ENCODE measurements at places on chromosomes 5 and 9.

DNA sequence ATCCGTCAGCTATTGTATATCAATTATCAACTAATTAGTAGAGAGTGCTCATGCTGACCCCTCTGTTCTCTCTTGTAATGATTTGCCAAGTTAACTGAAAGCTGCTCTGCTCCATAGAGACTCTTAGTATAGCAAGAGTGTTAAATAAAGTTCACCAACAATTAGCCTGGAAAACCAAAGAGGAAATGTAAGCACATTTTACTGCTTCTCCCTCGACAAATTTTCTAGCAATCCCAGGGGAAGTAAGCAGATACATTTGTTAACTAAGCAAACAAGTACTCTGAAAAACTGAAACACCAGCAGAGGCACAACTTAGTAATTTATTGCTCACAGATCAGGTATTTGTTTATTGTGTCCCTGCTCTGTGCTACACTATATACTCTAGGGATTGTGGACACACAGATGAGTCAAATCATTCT is 162.2 kb downstream of the GLIS3 start:
- no peak for DNase-seq

DNA sequence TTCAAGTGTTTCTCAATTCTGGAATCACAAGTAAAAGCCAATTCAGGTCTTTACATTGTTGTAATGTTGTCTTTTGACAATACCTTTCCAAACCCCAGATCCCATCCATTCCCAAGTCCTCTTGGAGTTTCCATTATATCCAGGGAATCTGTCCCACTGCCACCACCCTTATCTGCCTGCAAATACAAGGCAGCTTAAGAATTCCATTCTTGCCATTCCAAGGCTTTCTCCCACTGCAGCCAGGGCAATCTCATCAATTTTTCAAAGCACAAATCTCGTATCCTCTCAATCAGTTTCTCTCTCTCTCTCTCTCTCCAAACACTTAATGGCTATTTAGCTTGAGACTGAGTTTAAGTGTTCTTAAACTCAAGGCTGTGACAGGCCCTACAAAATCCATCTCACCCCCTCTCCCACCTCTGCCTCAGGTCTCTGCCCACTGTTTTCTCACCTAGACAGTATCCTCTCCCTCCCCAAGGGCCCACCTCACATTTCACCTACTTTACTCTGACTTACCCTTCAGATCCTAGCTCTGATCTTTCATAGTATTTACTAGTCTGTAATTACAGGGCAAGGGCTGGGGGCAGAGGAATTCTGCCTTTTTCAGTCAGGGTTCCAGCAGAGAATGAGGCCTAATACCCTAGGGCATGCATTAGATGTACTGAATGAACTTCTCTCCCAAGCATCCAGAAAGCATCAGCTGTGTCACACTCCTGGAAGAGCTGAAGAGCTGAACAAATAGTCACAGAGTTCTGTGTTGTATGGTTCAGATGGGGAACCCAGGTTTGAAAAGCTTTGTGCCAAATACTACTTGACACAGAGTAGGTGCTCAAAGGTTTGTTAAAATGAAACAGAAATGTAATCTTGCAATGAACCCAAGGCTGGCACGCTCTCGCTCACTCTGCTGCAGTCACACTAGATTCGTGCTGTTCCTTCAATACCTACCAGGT is 46.0 kb downstream of the RAPGEF1 start:
- no peak for DNase-seq

GRCh38 chr5:149221326-149221725 is 50.3 kb upstream of the AFAP1L1 start:
- DNase-seq: no peak

- DNase-seq: no peak
Measured at GRCh38 chr5:177982956-177983355, 13.1 kb downstream of the PROP1 start.

DNA sequence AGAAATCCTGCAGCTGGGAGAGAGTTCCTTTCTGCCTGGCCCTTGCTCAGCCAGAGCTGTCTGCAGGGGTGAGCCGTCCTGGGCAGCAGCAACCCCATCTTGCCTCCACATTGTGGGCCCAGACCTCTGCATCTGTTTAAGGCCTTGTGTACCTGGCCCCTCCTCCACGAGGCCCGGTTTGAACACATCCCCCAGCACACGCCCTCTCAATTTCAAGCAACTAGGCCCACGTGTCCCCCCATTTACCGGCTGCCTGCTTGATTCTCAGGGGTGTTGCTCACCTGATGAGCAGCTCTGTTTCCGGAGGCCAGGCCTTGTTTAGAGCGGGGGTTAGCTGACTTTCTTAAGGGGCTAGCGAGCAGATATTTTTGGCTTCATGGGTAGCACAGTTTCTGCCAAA is 181.8 kb downstream of the HSPA4 start:
- no peak for DNase-seq

GRCh38 chr9:34654323-34655051 is 2.5 kb downstream of the IL11RA start:
- peak; percentile 76 for DNase-seq

DNA sequence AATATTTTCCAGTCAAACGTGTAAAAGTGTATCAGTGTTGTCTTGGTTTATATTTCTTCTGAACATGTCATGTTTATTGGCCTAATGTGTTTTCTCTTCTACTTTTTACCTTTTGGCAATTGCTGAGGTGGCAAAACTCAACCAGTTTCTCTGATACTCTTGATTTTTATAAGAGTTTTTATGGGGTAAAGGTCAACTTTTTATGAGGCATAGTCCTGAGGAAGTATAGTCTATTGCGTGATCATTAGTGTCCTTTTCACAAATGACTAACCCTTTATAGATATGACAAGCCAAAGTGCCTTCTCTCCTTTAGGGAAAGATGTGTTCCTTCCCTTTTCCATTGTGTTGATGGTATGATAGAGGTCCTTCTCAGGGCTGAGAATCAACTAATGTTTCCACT is 32.9 kb downstream of the OCLN start:
- DNase-seq: no peak

- DNase-seq: no peak
Measured at GRCh38 chr9:68983522-68984424, 30.1 kb downstream of the PRKACG start.

DNA sequence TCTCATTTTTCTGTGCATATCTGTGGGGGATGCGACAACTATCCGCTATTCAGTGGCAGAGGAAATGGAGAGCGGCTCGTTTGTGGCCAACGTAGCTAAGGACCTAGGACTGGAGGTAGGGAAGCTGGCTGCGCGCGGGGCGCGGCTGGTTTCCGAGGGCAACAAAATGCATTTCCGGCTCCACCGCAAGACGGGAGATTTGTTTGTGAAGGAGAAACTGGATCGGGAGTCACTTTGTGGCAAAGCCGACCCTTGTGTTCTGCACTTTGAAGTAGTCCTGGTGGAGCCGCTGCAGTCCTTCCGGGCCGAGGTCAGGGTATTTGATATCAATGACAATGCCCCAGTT is 320 bp downstream of the PCDHB1 start:
- DNase-seq: no peak

- no peak for DNase-seq
Measured at GRCh38 chr5:167051402-167051768, 1240.1 kb upstream of the WWC1 start.

DNA sequence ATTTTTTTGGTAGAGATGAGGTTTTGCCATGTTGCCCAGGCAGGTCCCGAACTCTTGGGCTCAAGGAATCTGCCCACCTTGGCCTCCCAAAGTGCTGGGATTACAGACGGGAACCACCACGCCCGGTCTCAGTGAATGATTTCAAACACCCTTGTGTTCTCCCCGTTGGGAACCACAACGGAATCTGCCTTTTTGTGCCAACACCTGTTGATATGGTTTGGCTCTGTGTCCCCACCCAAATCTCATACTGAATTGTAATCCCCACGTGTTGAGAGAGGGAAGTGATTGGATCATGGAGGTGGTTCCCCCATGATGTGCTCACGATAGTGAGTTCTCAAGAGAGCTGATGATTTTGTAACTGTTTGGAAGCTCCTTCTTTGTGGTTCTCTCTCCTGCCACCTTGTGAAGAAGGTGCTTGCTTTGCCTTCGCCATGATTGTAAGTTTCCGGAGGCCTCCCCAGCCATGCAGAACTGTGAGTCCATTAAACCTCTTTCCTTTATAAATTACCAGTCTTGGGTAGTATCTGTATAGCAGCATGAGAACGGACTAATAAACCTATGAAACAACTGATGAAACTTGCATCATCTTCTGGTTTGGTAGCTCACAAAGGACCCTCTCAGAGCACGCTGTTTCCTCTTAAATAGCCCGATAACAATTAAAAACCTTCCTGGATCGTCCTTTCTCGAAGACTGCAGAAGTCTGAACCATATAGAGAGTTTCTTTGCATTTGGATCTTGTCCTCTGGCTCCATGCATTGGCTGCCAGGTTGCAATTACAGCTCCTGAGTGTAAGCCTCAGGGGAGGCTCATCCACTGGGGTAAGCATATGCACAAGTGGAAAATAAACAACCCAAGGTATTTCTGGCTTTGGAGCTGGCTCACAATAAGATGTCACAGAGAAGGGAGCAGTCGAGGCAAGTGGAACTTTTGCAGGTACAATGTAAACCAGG is 91.5 kb downstream of the SPRY4 start:
- no peak for DNase-seq

DNA sequence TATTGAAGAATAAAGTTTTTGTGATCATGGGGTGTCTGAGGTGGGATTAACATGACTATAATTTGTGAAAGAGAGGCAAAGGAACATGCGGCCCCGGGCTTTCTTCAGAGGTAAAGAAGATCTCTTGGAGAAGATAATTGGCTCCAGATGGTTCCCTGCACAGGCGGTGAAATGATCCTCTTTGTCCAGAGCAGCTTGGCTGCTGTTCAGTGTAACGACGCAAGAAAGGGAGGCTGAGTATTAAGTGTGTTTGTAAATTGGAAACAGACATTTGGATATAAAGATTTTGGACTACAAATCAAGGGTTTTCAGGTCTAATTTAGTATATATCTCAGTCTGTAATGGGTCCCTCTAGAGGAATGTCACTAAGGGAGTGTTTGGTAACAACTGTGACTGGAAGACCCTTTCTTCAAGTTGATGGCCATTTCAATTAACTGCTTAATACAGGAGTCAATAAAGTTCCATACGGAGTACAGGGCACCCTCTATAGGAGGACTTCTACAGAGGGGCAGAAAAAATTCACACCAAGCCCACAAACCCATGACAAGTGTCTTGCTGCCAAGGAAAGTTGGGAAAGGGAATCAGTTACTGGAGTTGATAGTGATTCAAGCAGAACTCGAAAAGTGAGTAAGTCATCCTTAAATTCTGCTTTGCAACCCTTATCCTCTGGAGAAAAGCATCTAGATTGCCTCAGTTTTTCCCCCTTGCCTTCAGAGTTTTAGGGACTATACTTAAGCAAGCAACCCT is 4.1 kb downstream of the EQTN start:
- no peak for DNase-seq

DNA sequence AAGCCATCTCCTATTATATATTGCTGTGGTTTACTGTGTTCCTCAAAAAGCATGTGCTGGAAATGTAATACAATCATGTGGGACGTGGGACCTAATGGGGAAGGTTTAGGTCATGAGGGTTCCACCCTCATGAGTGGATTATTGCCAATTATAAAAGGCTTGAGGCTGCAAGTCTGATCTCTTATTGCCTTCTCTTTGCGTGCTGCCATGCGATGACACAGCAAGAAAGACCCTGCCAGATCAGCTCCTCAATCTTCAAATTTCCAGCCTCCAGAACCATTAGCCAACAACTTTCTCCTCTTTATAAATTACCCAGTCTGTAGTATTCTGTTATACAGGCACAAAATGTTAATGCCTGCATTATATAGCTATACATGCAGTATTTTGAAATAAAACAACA is 45.4 kb downstream of the MARCHF11 start:
- no peak for DNase-seq

DNA sequence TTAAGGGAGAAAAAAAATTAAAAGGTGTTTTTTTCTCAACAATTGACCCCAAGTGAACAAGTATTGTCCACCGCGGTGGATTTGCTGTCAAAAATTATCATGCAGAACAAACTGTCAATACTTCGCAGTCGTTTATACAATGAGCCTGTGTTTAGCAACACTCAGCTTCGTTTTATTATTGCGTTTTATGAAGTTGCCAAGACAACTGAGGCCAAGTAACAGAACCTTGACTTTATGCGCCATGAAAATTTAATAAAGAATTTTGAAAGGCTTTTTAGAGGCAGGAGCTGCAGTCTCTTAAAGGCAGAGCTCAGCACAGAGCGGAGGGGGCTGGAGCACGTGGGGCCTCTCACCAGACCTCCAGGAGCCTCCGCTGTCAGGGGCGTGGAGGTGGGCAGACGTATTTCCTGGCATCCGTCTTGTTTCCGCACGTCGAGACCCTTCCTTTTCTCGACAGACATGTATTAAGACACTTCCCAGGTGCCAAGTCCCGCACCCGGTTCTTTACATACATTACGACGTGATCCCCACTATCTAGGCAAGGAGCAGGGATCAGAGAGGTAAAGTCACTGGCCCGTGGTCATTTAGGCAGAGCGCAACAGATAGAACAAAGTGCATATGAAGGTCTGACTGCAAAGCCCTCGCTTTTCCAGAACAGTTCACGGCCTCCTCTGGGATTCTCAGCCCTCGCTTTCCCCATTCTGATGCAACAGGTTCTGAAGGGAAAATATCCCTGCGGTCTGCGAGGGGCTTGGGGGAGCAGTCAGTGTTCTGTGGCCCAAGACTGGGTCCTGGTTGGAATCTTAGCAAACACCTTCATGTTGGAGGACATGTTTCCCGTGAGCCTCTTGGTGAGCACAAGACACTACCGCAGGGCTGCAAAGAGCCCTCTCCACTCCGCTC is 164.4 kb downstream of the DAB2IP start:
- no peak for DNase-seq

GRCh38 chr9:134764473-134765269 is 115.9 kb upstream of the FCN2 start:
- DNase-seq: no peak

- DNase-seq: no peak
Measured at GRCh38 chr5:34998058-34998789, 49.5 kb downstream of the AGXT2 start.

- no peak for DNase-seq
Measured at GRCh38 chr5:138093036-138093435, 9.2 kb downstream of the WNT8A start.

GRCh38 chr9:137989156-137989555 is 111.6 kb downstream of the CACNA1B start:
- no peak for DNase-seq

DNA sequence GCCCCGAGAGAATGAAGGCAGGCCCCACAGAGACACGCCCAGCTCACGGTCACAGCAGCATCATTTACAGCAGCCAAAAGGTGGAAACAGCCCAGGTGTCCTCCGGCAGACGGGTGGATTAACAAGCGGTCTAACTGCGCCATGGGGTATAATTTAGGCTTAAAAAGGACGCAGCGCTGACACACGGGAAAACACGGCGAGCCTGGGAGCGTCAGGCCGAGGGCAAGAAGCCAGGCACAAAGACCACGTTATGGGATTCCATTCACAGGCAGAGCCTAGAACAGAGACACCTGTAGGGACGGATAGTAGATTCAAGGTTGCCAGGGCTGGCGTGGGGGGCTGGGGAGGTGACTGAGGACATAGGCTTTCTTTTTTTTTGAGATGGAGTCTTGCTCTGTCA is 36.9 kb upstream of the TMEM250 start:
- DNase-seq: no peak

- DNase-seq: no peak
Measured at GRCh38 chr9:125878164-125878631, 131.0 kb downstream of the PBX3 start.
